Keratinocyte (primary cell): ENCODE measurements at places on chromosomes 7 and 10.

DNA sequence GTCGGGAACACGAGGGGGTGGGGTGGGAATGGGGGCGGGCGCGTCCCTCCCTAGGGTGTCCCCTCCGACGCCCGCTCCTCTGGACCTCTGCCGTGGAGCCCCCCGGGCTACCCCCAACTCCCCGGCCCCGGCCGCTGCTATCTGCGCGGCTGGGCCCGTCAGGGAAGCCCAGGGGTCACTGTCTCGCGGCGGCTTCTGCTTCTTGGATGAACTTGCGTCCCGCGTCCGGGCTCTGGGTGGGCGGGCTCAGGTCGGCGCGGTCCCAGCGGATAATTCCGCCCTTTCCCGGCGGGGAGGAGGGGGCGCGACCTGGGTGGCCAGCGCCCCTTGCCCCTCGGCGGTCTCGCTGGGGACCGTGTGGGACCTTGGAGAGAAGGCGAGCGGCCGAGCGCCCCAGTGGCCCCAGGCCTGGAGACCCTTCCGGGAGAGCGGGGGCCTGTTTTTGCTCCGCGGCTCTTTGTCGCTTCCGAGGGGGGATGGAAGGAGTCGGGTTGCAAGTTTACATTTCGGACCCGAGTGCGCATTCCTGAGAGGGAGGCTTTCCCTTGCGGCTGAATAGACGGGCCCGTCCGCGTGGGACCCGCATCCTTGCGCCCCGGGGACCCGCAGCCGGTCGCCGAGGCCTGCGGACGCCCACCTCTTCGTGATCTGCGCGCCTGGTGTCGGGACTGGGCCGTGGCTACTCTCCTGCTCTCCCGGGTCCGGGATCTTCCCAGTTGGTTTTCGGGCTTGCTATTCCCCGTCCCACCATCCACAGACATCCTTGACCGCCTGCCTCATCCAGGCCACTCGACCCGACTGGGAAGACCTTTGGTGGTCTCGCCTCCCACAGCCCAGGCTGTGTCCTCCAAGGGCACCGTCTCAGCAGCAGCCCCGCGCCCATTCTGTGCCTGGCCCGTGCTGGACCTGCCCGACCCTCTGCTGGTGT lies 812 bp downstream of the DOCK1 start:
- no peak for DNase-seq

DNA sequence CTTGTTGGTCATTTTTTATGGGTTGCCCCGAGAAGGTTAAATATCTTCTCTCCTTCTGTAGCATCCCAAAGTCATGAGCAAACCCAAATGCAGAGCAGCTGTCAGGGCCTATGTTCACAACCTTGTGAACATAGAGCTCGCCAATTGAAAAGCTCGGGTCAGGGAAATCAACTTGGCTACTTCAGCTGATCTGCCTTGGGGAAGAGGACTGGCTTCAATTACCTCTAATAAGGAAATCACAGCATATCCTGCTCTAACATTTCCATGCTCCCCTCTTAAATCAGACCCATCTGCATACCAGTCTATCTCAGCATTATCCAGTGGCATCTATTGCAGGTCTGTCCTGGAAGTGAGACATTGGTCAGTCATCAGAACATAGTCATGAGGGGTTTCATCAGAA lies 105.6 kb downstream of the ANKRD26 start:
- DNase-seq = no peak

DNA sequence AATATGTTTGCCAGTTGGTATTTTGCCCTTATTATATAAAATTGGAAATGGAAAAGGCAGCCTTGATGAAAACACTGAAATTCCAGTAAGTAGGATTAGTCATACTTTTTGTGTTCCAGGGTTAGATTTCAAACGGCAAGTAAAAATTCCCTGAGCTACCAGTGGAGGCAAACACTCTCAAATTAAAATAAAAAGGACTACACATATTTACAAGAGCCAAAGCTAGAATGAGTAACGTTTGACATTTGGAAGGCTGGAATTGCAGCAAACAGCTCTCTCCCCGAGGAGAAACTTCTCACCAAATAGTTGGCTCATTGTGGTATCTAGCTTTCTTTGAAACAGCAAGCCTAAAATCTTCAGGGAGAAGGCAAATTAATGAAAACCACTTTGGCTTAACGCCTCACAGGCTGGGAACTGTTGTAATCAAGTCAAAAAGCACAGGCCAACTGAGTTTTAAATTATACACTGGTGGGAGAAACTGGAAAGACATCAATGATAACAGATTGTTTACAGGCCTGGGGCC lies 288.4 kb downstream of the SNX13 start:
- DNase-seq = no peak

GRCh38 chr10:125091891-125092290 lies 68.5 kb downstream of the CTBP2 start:
- DNase-seq = no peak

DNA sequence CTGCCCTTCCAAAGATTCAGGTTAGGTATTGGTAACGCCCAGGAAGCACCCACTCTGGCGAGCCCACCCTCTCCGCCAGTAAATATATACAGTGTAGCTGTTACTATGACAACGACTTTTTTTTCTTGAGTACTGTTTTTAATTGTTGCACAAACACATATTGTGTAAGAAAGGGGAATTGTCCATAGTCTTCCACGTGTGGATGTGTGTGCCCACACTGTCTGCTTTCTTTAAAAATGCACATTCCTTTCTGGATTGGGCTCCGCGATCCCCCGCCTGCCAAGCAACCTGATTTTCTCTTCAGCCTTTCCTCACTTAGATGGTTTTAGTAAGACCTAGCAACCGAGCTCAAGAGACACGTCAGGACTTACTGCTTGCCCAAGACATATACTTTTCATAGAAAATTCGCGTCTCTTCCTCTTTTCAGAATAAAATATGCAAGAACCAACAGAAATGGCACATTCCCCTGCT lies 247.8 kb downstream of the EBF3 start:
- no peak for DNase-seq
